ENCODE measurements at places on chromosomes 3 and 15.

GRCh38 chr3:25259871-25260270, 168.2 kb upstream of the RARB start:
- DNase-seq = no peak

DNA sequence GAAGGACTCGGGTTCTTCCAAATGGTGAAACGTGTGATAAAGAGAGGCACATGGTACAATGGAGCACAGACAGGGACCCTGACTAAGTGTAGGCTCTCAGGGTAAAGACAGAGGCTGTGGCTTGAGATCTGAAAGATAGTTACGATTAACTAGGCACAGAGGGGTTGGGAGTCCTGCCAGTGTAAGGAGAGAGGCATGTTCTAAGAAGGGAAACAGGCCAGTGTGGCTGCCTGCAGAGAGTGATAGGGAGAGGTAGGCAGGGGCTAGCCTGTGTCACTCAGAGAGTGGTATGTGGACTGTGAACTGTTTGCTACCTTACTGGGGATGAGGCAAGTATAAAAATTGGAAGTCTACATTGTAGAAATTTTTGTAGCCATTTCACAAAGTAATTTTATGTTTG, 109.5 kb downstream of the PEX5L start:
- no peak for DNase-seq

DNA sequence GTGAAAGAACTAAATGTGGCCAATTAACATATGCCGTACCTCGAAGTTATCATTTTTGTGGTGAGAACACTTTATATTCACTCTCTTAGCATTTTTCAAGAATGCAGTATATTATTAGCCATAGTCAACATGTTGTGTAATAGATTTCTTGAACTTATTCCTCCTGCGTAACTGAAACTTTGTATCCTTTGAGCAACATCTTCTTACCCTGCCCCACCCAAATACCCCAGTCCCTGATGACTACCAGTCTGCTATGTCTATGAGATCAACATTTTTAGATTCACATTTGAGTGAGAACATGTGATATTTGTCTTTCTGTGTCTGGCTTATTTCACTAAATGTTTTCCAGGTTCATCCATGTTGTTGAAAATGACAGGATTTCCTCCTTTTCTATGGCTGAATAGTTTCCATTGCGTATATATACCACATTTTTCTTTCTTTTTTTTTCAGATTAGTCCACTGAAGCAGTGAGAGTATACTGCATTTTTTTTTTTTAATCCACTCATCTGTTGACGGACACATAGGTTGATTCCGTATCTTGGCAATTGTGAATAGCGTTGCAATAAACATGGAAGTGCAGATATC, 12.7 kb upstream of the KBTBD8 start:
- no peak for DNase-seq

GRCh38 chr3:30355622-30356021, 250.8 kb upstream of the TGFBR2 start:
- no peak for DNase-seq

GRCh38 chr15:43922021-43922420, 95.2 kb downstream of the WDR76 start:
- no peak for DNase-seq

DNA sequence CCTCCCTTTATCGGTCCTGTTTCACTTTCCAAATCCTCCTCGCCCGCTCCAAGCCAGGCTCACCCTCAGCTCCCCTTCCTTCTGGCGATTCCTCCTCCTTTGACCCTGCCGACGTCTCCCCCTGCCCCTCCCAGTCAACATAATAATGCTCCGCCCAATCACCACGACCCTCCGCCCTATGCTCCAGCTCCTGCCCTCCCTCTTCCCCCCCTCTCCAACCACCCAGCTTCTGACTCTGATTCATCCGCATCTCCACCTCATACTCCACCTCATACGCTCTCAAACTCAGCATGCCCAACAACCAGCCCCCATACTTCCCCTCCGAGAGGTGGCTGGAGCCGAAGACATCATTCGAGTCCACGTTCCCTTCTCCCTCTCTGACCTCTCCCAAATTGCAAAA, 7.1 kb upstream of the AADAC start:
- DNase-seq = no peak

- DNase-seq = no peak
These were observed 196.2 kb downstream of the NTRK3 start for GRCh38 chr15:88060383-88060782.

- no peak for DNase-seq
These were observed 8.6 kb upstream of the IQSEC1 start for GRCh38 chr3:13081603-13082360.

GRCh38 chr3:176074096-176074495, 1123.2 kb downstream of the TBL1XR1 start:
- DNase-seq = no peak

DNA sequence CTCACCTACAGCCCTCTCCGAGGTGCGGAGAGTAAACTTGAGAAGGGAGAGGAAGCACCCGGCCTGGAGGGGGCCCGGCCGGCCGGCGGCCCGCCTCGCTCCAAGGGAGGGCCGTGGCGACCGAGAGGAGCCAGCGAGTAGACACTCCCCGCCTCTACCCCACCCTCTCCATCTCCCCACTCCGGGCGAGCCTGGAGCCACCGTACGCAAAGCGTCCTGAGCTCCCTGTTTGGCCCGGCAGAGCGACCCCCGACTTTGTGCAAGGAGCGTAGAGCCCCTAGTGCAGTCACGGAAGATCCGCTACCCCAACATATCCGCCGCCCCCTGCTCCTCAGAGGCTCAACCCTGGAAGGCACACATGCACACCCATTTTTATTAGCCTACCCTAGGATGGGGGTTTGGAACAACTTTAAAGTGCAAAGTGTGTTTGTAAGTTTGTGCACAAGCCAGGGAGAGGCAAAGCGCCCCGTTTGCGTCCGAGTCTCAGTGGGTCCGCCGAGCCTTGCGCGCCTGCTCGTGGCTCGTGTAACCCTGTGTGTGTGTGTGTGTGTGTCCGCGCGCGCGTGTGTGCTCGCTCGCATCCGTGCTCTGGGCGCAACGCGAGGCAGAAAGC, 508 bp upstream of the SMAD6 start:
- no peak for DNase-seq

- no peak for DNase-seq
These were observed 43.2 kb downstream of the ARHGEF3 start for GRCh38 chr3:56758539-56758981.

- no peak for DNase-seq
These were observed 128.3 kb upstream of the BHLHE40 start for GRCh38 chr3:4850928-4851265.

- no peak for DNase-seq
These were observed 32.9 kb downstream of the TIMP4 start for GRCh38 chr3:12125772-12126171.

DNA sequence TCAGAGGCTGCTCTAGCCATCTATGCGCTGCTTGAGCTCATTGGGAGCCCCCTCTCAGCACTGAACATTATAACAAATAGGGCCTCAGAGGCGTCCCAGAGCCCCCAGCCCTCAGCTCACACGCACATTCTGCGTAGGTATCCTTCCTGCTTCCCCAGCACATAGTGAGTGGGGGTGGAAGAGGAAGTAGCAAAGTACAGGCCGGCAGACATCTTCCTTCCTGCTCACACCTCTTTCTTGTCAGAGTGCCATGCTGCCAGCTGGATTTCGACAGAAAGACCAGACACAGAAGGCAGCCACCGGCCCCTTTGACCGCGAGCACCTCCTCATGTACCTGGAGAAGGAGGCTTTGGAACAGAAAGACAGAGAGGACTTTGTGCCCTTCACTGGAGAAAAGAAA, 16.6 kb downstream of the TMOD2 start:
- DNase-seq = no peak

DNA sequence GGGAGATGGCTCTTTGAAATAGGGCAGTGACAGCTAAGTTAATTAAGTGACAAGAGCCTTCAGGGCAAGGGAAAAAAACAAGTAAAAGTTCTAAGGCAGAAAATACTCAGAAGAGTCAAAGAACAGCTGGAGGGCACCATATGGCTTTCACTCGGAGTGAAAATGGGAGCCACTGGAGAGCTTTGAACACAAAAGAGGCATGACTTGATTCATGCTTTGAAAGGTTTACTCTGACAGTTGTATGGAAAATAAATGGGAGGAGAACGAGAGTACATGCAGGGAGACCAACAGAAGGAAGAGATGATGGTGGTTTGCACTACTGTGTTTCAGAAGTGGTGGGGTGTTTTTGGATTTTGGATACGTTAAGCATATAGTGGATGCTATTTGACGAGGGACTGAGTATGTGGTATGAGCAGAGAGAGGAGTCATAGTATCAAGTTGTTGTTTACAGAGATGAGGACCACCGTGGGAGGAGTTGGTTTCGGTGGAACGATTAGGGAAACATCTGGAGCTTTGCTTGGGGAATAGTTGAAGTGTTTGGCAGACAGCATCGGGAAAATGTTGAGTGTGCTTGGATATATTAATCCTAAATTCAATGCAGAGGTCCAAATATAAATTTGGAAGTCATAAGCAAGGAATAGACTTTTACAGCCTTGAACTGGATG, 411.5 kb downstream of the GABRG3 start:
- no peak for DNase-seq

DNA sequence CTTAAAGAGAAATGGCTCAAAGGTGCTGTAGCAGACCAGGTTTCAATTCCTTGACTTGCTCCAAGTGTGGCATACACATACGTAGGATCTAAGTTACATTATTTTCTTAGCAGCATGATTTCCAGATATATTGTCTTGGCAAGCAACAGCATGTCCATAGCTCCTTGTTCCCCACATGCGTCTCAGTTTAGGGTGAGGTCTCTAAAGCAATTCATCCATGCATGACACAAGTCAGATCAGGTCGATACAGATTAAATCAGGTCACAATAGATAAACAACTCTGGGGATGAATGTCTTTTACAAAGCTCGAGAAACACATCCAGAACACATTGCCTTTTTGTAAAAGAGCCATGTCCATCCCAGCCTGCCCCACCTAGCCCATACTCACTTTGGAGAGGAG, 108.9 kb upstream of the ABHD17C start:
- no peak for DNase-seq

DNA sequence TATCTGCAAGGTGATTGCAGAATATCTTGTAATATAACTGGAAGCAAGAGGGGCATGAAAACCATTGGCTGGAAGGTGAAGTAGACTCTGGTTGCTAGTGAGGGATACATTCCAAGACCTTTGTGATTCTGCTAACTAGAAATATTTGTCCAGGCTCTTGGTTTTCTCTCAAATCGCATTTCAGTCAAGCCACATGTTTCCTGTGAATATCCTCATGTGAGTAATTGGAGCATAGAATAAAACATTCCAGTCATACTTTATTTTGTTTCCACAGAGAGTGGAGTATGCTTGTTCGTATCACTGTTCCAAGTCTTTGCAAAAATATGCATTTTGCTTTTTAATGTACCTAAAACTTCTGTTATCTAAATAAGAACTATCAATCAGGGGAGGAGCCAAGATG, 850.0 kb downstream of the EPHA3 start:
- no peak for DNase-seq

DNA sequence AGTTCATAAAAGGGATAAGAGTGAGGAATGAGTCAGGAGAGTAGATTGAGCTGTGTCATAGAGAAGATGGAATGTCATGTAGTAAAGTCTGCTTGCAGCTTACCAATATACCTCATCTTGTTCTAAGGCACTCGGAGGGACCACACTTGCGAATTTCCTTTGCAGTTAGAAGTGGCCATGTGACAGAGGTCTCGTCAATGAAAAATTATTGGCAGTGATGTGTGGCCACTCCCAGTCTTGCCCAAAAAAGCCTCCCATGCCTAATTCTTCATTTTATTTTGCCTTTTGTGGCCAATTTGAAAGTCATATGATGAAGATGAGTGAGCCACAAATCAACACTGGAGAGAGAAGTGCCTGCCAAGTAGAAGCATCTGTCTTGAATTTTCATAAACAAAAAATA, 465.6 kb upstream of the ZNF385D start:
- no peak for DNase-seq

- DNase-seq = no peak
These were observed 230.9 kb downstream of the XXYLT1 start for GRCh38 chr3:195040094-195040493.

GRCh38 chr15:52013151-52013791, 5.7 kb upstream of the MAPK6 start:
- DNase-seq = no peak

DNA sequence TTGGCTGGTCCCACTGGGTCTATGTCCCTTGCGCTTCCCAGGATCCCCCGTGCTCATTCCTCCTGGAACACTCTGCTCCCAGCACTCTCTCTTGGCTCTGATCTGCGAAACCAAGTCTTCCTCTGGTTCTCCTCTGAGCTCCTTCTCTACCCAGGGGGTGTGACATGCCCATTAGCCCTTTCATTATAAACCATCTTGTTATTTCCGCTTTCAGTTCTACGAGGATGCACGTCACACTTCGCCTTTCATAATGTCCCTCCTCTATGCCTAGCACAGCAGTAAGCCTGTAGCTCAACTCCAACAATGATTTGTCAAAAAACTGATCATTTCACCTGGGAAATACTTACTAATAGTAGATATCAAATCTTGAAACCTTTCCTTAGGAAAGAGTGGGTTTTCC, 52.0 kb upstream of the RAD18 start:
- no peak for DNase-seq

DNA sequence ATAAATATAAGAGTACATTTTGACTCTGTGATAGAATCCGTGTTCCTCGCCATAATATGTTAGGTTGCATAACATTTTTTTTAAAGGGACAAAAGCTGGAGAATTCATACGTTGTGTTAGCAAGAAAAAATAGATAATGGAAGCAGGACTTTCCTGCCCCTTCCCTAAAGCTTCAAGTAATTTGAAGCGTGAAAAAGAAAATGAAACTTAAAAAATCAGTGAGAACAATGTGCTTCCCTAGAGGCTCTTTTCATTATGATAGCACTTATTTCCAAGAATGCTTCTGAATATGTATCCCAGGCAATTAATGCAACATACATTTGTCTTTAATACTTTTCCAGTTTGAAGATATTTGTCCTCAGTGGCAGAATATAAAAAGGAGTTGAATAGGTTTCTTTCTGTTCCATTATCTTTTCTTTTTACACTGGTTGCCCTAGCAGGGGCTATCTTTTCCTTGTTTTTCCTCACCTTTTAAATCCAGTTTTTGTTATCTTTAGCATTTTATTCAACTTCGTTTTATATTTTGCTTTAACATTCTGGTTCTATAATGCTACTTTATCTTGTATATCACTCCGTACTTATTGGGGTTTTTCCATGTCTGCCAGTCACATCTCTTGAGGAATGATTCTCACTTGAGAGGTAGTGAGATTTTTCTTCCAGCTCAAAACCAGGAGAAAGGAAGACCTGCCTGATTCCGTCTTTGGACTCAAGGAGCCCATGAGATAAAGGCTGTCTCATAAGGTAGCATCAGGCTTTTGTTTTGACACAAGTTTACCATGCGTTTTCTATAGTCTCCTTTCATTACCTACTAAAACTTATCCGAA, 113.8 kb downstream of the MBNL1 start:
- no peak for DNase-seq

DNA sequence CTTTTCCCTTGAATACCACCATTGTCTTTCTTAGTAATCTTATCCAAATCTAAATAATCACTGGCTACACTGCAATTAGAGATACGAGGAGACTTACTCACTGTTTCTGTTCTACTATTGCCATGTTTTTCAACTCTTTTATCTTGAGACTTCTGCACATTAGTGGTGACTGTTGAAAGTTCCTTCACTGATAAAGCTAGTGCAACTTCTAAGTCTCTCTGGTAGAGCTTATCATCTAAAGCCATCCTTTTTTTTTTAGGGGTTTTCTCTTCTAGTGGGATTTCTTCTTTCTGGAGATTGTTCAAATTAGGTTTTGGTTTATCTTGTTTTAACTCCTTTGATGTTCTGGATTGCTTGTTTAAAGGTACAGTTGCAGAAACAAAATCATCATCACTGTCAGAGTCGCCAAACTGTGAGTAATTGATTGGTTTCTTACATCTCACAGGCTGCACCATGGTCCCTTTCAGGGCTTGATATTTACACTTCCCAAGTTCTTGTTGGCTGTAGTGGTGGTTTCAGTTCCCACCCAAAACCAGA, 37.7 kb downstream of the NCK1 start:
- no peak for DNase-seq

- no peak for DNase-seq
These were observed 869 bp downstream of the PLA1A start for GRCh38 chr3:119598410-119599098.
